ENCODE measurements at places on chromosomes 16 and 17.
A peak's percentile ranks its signal among the peaks of the same experiment; 100 is the strongest.

- peak; percentile 51 for DNase-seq
Observed at GRCh38 chr17:56679115-56679776, 85.7 kb downstream of the NOG start.

DNA sequence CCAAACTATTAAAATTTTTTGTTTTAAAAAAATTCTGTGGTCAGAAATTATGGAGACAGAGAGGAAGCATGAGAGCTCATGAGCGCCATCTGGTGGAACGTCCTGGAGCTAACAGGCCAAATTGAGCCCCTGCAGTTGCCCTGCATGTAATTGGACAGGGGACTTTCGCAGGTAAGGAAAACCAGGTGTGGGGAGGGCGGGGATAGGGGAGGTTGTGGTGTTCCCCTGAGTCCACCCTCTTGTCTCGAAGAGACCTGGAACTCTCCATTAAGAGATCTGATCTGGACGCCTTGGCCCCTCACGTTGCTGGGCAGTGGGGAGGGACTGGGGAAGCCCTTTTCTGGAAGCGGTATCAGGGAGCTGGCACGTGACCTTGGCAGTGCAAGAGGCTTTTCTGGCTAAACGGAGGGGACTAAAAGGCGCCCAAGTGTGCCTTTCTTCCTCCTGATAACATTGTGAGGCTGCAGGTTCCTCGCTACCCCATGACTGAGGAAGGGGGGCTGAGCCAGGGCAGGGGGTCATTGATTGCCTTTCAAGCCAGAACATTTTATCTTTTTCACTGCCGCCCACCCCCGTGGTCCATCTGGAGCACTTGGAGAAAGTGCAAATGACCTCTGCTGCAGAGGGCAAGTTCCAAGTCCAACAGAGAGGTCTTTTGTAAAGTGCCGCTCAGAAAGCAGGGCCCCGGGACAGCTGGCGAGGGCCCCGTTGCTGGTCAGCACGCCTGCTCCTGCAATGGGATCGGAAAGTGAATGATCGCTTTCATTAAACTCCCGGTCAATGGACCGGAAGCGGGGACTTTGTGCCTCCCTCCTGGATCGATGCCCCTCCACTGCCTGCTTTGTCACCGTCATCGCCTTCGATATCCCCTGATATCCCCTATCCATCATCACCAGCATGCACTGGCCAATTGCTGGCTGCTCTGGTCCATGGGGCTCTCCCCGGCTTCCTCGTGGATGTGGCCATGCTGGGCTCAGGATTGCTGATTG, 18.4 kb downstream of the PDILT start:
- DNase-seq = peak; percentile 72

DNA sequence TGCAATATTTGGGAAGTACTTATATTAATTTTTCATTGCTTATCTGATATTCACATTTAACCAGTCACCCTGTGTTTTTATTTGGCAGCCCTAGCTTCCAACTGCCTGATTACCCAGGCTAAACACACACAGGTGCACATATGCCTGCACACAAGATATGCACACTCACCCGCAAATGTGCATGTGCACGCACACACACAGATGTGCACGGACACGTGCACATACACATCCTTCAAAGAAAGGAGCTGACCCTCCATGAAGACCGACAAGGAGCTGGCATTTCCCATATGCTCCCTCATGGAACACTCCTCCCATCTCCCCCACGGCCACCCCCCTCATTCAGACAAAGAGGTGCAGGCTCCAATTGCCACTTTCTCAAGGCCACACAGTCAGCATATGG, 242.2 kb downstream of the ENGASE start:
- no peak for DNase-seq

GRCh38 chr16:83475108-83475507, 332.7 kb upstream of the HSBP1 start:
- DNase-seq = no peak

GRCh38 chr16:15703029-15703736, 53.1 kb downstream of the NDE1 start:
- DNase-seq = no peak
